NT2/D1 (cell line): ENCODE measurements at places on chromosomes 3 and 15.

DNA sequence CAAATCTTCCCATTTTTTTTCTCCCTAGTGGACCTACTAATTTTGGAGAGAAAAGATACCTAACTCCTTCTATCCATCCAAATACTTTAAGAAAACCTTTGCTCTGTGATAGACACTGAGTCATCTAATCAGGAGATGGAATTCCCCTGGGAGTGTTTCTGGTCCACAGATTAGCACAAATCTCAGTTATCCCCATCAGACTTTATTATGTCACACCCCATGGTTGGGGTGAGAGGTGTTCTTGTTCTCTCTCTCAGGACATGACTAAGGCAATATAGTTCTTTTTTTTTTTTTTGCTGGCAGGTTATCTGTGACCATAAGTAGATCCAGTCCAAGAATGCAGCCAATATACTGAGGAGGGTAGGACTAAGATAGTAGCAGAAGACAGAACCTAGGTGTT lies 15.8 kb downstream of the SLC9A9 start:
- DNase-seq: no peak

GRCh38 chr3:43949594-43949993 lies 258.9 kb downstream of the ABHD5 start:
- DNase-seq: no peak

DNA sequence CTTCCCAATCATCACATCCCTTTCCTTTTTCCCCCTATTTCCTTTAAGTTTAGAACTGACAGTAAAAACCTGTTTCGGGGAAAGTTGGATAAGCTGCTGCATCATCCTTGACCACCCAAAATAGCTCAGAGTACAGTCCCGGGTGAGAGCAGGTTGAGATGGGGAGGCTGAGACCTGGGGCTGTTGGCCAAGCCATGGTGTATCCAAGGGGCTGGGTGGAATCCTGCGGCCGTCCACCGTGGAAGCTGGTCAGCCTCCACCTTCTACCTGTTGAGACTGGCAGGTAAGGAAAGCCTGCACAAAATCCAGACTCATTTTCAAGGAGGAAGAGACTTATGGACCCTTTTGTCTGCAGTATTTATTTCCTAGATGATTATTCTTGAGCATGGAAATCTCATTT lies 128.2 kb upstream of the PLXNA1 start:
- no peak for DNase-seq

DNA sequence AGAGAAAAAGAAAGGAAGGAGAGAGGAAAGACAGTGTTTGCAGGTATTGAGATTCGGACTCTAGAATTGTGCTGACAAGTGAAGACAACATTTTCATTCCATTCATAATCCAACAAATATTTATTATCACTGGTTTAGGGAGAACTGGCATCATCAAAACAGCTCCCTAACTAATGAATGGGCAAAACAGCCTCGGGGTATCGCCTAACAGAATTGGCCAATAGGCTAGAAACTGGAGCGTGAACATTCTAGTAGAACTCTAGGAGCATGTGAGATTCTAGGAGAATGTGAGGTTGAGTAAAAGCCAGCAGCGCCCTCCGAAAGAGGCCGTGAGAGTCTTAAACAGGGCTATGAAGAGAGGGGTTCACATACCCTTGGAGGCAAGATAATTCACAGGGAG lies 221.8 kb upstream of the WNT5A start:
- no peak for DNase-seq

DNA sequence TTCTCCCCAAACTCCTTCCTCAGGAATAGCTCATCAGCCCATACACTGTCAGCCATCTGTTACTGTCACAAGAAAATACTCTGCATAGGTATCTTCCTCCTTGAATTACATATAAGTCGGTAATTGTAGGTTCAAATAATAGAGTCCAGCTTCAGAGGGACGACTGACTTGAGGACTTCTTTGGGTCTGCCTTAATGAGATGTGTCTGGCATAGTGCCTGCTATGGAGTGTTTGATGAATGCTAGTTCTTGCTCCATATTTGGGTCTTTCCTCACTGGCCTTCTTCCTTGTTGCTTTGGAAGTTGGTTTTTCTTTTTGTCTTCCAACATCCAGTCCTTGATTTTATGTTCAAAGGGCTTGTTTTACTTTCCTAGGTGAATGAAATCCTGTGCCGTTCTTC lies 66.4 kb upstream of the ACKR4 start:
- DNase-seq: no peak

- no peak for DNase-seq
These were observed 10.6 kb downstream of the LRRC58 start for GRCh38 chr3:120338517-120338916.

GRCh38 chr3:192817053-192817452 lies 89.7 kb upstream of the FGF12 start:
- DNase-seq: no peak
